Stimulated activated CD4-positive, alpha-beta T cell treated with anti-CD3 and anti-CD28 coated beads, Interleukin-4, amount 100 ng/mL, for 1 hour (primary cell): ENCODE measurements at places on chromosomes 11 and 22.

GRCh38 chr22:37739611-37740049 lies 42.8 kb downstream of the TRIOBP start:
- no peak for DNase-seq

GRCh38 chr11:7665473-7666291 lies 7.6 kb downstream of the CYB5R2 start:
- DNase-seq, result peak; percentile 74

GRCh38 chr11:109317726-109318125 lies 104.3 kb upstream of the C11orf87 start:
- no peak for DNase-seq

GRCh38 chr11:43489869-43490465 lies 131.2 kb downstream of the TTC17 start:
- DNase-seq, result no peak

DNA sequence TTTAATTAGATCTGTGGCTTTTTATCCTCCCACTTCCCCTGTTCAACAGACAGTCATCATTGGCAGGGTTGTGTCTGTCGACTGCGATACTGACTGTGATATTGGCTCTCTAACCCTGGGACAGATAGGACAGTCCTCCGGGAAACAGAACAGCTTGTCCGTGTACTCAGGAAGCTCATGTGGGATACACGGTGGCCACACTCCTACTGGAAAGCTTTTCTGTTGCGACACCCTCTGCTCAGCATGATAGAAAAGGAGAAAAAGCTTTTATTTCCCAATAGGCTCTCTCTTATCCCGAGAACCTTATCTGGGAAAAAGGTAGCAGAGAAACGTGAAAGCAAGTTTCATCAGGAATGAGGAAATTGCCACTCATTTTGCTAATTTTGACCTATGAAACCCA lies 60.4 kb upstream of the HSPA8 start:
- no peak for DNase-seq

GRCh38 chr22:48902983-48903650 lies 924.6 kb downstream of the BRD1 start:
- DNase-seq, result no peak

DNA sequence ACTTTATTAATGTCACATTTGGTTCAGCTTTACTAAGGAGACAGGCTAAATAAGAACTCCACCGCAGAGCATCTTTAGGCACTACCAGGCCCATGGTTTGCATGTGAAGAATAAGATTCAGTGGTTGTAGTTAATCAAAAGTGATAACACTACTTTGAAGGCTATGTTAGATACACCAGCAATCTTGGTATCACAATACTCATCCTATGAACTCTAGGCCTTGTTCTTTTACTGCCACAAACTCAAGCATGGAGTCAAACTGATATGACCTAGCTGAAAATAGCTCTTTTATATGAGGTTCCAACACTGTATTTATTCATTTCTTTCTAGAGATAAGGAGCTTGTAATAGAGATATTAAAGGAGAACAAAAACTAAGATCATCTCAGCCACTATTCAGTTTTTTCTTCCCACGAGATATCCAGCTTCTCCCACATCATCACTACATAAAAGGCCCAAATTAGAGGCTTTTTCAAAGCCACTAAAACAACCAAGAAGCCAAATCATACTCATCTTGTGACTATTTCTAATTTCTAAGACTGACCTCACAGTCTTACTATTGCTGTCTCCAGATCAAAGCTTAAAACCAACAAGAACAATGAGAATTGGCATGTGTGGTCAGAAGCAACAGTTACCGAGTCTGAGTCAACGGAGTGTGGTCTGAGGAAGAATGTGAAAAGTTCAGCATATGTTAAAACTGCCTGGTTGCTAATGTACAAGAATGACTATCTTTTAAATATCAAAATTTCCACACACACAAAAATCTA lies 25.1 kb upstream of the GUCY1A2 start:
- no peak for DNase-seq

GRCh38 chr22:47310601-47311000 lies 548.2 kb downstream of the TBC1D22A start:
- no peak for DNase-seq

- no peak for DNase-seq
Measured at GRCh38 chr11:39174965-39175364, 2284.5 kb downstream of the LRRC4C start.

- no peak for DNase-seq
Measured at GRCh38 chr11:75246671-75247350, 6.2 kb downstream of the TPBGL start.

DNA sequence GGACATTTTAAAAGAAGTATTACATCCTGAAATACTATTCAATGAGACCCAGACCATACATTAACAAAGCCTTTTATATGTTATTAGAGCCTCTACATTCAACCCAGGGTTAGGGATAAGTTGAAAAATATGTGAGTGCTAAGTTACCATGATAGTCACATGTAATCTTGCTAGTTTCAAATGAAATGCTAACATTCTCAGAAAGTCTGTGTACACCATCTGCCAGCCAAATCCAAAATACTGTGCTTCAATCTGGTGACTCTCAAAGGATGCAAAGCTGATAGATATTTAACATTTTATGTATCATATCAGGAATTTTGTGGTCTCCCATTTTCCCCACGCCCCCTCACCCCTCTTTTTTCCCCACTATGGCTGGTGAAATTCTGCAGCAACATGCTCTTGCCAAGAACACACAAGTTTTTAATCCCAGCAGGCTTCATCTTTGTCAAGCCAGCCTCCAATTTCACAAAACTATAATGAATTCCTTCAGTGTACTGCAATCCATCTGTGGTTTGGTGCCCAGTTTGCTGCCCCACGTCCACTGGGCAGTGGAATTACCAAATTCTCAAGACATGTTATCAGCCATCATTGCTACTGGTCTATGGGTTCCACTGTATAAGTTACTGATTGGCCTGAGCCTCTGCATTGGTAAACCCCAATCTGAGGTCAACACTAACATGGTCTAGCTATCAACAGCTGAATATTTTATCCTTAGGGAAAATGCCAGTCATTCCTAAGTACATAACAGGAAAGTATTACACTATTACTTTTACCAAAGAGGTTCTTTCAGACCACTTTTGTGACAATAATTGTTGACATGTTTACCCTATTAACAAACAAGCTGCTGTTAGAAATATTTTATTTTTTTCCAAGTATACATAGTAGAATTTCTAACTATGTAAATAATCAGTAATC lies 1.5 kb upstream of the PICALM start:
- DNase-seq, result no peak

DNA sequence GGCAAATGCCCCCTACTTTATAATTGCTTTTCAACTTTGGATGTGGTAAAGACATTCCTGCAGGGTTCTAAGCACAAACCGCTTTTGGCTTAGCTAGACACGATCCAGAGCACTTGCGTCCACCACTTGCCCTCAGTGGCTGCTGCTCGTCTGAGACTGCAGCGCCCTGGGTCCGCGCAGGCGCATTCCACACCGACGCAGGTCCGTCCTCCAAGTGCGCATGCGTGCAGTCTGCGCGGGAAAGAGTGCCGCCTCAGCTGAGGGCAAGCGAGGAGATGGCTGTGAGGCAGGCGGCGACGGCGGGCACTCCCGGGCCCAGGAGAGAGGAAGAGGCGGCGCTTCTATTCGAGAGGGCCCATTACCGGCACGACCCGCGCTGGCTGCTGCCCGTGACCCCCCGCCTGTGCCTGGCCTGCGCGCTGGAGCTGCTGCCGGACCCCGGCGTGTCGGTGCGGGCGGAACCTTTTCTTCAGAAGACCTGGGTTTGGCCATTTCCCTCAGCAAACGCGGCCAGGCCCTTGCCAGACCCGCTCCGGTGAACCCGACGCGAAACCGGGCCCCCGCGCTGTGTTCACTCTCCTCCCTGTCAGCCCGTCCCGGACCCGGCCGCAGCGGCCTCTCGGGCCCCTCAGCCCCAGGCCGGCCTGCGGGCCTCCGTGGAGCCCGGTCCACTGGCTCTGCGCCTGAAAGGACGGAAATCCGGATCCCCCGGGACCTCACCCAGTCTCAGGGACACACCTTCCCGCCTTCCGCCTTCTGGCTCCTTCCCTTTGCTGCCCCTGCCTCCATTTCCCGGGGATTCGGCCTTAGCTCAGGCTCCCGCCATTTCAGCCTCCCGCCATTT lies at the start of gene MEI1:
MEI1 (plus strand) TSS at position 240 of the 844 bp plus-strand sequence; CDS start at position 276, 36 bp downstream.
- DNase-seq, result peak; percentile 93

DNA sequence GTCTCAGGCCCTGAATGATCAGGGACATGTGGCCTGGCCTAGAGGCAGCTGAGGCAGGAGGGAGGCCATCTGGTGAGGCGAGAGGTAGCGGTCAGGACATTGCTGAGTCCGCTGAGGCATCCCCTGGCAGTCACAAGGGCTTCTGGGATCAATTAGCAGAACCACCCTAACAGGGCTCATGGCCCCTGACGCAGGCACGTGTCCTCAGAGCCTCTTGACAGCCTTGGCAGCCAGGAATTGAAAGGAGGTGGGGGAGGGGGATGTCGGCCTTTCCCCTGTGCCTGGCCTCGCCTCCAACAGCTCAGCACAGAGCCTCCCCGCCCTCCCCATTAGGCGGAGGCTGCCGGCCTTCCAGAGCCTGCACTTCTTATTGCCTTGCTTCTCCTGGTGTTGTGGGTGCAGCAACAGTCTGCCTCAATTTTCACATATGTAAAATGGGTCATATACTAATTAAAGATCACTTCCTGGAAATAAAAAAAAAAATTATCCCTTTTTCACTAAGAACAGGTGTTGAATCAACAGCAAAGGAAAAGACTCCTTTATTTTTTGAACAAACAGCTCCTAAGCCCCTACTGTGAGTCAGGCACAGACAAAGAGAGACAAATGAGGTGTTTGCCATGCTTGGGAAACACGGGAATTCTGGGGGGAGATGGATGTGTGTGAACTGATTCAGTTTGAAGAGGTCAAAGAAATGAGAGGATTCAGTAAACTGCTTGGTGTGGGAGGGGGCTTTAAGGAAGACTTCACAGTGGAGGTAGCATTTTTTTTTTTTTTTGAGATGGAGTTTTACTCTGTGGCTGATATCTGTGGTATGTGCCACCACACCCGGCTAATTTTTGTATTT lies 55.3 kb downstream of the NFAM1 start:
- DNase-seq, result no peak

DNA sequence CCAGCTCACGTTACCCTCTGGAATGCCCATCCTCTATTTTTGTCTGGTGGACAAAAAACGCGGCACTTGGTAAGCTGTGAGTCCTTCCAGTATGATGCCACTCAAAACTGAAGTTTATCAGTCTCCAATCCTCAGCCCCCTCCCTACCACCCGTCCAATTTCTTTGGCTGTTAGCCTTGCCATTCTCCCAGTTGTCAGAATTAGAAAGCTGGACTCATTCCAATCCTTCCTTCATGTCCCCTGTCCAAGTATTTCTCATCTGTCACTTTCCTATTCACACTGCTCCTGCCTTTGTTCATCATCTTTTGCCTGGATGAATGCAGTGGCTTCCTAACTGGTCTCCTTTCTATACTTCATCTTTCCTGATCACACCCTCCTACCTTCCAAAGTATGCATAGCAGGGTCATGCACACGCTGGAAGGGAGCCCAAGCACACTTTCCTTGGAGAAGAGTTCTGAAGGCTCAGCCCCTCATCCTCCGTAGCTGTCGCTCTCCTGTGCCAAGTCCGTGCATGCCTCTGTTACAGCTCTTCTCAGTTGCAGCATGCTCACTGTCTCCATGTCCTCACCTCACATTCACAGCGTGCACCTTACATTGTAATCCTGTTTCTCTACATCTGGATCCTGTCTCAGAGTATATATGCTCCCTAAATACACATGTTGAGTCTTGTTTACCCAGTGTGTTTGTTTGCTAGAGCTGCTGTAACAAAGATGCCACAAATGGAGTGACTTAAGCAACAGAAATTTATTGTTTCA lies 19.4 kb downstream of the APLP2 start:
- no peak for DNase-seq

DNA sequence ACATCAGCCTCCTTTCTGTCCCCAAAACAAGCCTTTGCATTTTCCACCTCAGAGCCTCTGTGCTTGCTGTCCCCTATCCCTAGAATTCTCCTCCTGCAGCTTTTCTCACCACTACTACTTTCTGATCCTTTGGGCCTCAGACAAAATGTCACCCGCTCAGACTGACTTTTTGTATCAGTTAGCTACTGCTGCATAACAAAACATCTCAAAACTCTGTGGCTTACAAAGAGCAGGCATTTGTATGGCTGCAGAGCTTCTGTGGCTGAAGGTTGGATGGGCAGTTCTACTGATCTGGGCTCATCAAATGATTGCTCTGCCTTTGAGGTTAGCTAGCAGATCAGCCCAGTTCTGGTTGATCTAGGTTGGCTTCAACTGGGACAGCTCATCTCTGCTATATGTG lies 248.7 kb downstream of the MN1 start:
- no peak for DNase-seq

- no peak for DNase-seq
Measured at GRCh38 chr11:111739299-111739698, 26.9 kb downstream of the PPP2R1B start.

- no peak for DNase-seq
Measured at GRCh38 chr11:35139722-35140282, 831 bp downstream of the CD44 start.
